ENCODE measurements at places on chromosomes 16 and 17.

DNA sequence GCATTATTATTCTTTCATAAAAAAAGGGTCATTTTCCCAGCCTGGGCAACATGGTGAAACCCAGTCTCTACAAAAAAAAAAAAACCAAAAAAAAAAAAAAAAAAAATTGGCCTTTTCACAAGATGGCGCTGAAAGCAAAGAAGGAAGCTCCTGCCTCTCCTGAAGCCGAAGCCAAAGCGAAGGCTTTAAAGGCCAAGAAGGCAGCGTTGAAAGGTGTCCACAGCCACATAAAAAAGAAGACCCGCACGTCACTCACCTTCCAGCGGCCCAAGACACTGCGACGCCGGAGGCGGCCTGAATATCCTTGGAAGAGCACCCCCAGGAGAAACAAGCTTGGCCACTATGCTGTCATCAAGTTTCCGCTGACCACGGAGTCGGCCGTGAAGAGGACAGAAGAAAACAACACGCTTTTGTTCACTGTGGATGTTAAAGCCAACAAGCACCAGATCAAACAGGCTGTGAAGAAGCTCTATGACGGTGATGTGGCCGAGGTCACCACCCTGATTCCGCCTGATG, 4.9 kb upstream of the PGAP6 start:
- DNase-seq, result no peak

- DNase-seq, result no peak
These were observed 28.3 kb downstream of the STH start for GRCh38 chr17:46027048-46027975.

- DNase-seq, result no peak
These were observed 9.6 kb upstream of the KATNB1 start for GRCh38 chr16:57725976-57726375.

DNA sequence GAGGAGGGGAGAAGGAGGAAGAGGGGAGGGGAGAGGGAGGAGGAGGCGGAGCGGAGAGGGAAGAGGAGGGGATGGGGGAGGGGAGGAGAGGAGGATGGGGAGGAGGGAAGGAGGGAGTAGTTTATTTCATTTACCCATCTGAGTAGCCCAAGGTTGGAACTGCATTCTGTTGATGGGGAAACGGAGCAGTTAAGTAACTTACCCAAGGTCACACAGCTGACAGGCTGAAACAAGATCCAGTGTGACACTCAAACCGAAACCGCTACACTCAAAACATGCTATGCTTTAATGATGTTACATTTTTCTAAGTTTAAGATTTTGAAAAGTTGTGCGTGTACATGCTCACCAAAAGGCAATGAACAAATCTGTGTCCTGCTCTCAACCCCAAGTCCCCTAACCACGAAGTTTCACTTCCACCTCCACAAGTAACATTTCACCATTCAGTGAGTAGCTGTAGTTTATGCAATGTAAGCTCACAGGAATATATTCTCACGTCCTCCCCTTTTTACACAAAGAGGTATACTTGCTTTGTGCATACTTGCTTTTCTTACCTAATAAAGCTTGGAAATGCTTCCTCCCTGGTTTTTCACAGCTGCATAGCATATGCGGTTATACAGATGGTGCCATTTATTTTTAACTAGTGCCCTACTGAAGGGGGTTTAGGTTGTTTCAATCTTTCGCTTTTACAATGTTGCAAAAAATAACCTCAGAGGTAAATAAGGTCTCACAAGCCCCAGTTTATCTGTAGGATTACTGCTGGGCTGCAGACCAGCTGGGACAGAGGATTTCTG, 275.3 kb downstream of the PARN start:
- no peak for DNase-seq

DNA sequence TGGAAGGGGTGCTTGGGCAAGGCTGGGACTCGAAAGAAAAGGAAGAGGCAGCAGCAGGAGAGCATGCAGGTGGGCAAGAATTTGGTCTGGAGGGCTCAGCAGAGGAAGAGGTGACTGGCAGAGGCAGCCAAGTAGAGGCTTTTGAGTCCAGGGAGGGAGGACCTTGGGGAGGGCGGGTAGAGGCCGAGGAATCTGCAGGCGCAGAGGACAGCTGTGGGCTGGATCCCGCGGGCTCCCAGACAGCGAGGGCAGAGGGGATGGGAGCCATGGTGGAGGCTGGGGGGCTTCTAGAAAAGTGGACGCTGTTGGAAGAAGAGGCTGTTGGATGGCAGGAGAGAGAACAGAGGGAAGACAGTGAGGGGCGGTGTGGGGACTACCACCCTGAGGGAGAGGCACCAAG, 2.9 kb downstream of the APOBR start:
- DNase-seq, result no peak

DNA sequence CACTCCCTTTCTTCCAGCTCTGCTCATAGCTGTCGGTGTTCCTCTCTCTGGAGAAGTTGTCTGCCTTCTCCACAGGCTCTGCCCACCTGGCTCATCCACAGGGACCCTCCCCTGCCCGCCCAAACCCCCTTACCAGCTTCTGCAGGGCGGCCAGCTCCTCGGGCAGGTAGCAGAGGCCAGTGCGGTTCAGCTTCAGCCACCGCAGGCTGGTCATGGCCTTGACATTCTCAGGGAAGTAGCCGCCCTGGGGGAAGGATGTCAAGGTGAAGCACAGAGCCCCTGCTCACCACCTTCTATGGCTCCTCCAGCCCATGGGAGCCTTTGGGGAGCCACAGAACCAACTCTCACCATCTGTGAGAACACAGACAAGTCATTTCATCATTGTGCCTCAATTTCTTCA, 1.8 kb downstream of the FLII start:
- DNase-seq, result no peak

DNA sequence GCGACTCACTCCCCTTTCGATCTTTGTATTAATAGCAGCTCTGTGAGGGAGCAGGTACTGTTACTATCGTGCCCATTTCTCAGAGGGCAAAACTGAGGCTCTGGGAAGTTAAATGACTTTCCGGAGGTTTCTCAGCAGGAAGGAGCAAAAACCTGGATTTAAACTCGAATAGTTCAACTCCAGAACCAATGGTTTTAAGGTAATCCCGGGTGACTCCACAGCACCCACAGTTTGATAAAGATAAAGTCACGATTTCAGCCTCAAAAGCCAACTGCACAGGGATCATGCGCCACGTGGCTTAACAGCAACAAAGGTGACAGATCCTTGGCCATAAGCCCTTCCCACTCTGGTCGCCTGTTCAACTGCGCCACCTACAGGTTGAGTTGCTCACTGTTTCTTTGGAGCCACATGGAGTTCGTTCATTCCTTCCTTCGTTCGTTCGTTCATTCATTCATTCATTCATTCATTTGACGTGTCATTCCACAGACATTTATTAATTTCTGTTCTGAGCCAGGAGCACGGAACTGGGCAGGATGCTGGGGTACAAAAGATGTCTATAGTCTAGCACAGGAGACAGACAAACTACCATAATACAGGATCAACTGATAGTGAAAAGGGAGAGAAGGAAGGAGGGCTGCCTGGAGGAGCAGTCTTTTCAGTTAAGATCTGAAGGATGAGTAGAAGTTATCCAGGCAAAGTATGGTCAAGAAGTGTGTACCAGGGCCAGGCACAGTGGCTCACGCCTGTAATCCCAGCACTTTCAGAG, 134.8 kb downstream of the HS3ST2 start:
- DNase-seq, result no peak

DNA sequence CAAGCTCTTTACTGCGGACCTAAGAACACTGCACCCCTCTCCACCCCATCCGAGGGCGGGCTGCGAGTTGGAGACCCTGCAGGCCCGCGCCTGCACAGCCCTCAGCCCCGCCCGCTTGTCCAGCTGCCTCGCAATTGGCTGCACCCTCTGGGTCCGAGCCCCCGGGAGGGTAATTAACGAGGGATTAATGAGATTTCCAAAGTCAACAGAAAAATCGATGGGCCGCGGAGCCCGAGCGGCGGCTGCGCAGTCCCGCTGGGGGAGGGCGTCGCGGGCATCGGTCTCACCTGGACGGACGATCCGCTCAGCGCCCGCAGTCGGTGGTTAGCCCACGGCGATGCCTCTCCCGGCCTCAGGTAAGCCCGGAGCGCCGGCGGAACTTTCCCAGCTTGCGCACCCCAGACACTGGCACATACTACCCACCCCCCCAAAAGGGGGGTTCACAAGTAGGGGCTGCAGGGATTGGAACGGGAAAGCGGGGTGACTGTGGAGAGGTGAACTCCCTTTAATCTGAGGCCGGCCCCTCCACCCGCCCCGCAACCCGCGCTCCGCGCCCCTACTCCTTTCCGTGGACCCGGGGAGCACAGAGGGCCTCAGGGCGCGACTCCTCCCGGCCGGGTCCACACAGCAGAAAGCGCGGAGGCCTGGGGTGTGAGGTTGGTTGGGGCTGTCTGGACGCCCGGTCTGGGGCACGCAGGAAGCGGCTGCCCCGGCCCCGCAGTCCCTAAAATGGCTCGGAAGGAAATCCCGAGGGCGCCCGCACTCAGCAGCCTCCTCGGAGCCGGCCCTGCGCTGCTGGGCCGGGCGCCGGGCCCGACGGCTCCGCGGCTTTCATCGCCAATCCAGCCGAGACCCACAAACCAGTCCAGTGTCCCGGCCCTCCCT, at the start of gene OTOP3:
OTOP3 (plus strand) TSS at position 314 of the 885 bp plus-strand sequence; CDS start at position 338, 24 bp downstream.
- DNase-seq, result no peak

DNA sequence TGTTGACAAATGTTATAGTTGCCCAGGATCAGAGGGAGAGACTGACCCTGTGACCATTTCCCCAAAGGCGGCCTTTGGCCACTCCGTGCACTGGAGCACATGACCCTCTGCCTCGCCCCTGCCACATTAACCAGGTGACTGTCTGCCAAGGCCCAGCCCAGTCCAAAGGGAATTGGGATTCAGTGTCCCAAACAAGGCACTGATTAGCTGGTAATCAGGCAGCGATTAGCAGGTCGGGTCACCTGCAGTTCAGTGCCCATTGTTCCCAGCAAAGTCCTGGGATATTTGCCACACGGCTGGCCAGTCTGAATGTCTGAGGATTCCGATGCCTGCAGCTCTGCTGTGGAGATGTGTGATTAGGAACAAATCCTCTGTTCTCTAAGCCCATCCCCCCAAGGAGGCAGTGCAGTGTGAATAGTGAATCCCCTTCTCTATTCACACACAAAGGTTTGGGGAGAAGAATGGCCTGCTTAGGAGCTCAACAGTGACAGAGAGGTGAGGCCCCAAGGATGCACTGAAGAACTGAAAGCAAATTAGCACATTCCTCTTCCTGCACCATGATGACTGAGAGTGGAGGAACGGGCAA, 123.1 kb upstream of the MAF start:
- DNase-seq, result no peak

DNA sequence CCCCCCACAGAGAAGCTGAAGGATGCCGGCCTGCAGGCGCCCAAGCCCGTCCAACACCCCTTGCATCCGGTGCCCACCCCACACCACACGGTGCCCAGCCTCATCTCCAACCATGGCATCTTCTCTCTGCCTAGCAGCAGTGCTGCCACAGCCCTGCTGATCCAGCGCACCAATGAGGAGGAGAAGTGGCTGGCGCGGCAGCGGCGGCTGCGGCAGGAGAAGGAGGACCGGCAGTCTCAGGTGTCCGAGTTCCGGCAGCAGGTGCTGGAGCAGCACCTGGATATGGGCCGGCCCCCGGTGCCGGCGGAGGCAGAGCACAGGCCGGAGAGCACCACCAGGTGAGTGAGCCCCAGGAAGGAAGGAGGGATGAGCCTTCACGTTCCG, 31.5 kb downstream of the GINS2 start:
- no peak for DNase-seq

- DNase-seq, result peak; percentile 5
These were observed 44.9 kb downstream of the OTOA start for GRCh38 chr16:21708533-21709115.

DNA sequence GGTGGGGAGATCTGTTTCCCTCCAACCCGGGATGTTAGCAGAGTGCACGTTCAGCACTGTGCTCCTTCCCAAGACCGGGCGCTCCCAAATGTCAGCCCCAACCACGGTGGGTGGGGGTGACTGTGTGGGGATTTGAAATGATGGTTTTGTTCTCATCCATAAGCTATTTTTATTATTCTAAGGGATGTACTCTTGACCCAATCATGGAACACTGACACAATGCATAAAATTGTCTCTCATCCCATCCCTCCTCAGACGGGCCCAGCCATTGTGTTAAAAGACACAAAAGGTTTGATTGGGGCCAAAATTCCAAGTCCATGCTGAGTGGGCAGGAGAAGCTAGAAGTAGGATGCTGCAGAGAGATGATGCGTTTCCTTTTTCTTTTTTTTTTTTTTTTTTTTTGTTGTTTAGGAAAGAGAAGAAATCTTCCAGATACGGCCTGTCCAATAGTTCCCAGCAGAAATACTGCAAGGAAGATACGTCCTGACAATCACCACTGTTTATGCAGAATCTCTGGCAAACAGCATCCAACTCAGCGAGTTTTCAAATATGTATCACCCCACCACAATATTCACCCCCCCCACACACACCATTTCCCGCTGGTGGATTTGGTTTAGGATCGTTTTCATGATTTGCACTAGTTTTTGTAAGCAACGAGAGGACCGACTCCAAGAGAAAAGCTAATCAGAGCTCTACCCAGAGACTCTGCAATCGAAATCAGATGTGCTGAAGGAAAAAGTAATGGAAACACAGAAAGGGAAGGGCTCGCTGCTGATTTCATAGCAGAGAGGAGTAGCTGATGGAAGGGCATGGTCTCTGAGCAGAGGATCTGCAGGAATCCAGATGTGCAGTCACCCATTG, 163.5 kb upstream of the DYNLRB2 start:
- no peak for DNase-seq

- no peak for DNase-seq
These were observed 95.2 kb upstream of the COX10 start for GRCh38 chr17:13973960-13974651.

DNA sequence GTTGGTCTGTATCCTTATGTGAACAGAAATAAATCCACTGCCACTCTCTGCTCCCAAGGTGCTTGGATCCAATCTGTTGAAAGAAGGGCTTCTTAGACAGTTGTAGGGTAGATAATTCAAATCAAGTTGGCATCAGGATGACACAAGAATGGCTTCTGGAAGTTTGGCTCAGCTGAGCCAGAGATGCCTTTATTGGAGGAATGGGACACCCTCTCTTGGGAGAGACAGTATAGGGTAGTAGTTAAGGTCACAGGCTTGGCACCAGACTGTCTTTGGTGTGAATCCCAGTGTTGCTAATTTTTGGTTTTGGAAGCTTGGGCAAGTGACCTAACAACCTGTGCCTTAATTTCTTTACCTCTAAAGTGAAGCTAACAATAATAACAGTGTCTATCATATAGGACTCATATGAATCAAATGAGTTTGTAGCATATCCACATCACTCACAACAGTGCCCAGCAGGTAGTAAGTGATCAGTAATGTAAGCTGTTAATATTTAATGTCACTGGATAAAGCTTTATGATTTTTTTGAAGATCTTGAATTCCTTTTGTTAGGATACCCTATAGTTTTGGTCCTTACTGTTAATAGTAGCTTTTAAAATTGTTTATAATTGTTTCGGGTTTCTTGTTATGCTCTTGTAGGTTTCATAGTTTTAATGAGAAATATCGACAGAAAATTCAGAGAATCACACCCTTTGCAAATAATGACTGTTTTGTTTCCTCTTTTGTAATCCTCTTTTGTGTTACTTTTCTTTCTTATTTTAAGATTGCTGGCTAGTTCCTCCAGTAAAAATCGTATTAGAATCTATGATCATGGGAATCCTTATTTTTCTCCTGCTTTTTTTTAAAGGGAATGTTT, 19.1 kb downstream of the ZNRF1 start:
- no peak for DNase-seq

All from hypothalamus (tissue), 51 donors.